Bronchus fibroblast of lung (primary cell): ENCODE measurements at places on chromosomes 1 and 21. TPM values are rescaled to one million over a fixed set of nuclear protein-coding genes. Genes with fewer than 3 reads are reported as not detected.

Gene LCE3B
- total RNA-seq, result not detected in 2 replicates

Gene SLFNL1
- total RNA-seq, result under 0.01 TPM in 2 replicates

Gene RGL1
- 6.2 and 7.0 TPM in 2 replicates for total RNA-seq

Gene HOOK1
- total RNA-seq, result not detected in 2 replicates

Gene REG4
- total RNA-seq, result not detected in 2 replicates

Gene KIF17
- 1.0 and 1.8 TPM in 2 replicates for total RNA-seq

Gene OLIG2
- total RNA-seq, result not detected in 2 replicates
